ENCODE measurements at places on chromosomes 16 and 17.

- DNase-seq, result no peak
Measured at GRCh38 chr16:1763521-1764511, 7.5 kb downstream of the NME3 start.

DNA sequence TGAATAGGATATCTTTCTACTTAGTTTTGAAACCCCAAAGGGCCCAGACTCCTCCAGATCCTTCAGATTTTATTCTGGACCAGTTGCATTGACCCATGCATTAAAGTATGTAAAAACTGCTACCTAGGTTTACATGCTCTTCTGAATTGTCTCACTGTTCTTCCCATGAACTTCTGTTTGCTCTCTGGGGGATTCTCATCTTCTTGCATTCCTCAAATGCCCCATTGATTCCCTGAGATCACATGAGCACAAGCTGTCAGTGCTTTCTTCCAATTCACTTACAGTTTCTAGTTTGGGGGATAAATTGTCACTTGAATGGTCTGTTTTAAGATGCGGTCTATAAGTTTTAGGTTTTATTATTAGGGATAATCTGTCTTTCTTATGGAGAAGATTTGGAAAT is 188.9 kb upstream of the KIF2B start:
- DNase-seq, result no peak

- DNase-seq, result no peak
Measured at GRCh38 chr17:15918661-15919259, 26.2 kb upstream of the ADORA2B start.

DNA sequence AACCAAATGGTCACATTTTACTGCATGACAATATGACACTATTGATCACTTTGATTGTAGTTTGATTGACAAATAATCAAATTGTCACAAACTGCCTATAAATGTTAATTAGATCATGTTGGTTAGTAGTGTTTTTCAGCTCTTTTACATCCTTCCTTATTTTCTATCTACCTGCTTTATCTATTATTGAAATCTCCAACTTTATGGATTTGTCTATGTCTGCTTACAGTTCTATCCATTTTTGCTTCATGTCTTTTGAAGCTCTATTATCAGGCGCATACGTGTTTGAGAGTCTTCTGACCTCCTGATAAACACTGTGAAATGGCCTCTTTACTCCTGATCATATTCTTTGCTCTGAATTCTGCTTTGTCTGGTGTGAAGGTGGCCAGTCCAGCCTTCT is 83.2 kb upstream of the GNG13 start:
- no peak for DNase-seq

- DNase-seq, result no peak
Measured at GRCh38 chr17:36485027-36485426, 1.5 kb upstream of the ZNHIT3 start.

DNA sequence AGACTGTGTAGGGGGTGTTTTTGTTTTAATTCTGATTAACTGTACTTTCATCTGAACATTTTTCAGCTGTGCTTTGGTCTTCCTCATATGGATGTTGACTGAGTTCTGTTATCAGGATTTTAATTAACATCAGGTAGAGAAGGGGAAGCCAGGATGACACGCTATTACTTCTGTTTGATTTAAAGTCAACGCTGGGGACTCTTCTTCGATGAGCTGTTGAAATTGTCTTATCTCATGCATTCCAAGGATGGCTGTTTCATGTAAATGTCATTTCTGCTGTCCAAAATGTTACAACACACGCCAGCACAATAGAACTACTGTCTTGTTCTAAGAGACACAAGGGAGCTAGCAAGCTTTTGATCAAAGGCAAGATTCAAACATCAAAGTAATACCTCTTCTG is 263.3 kb upstream of the CDH5 start:
- no peak for DNase-seq

- no peak for DNase-seq
Measured at GRCh38 chr17:48429638-48430586, at the start of gene SKAP1. TSS of gene SKAP1 (minus strand) at chr17:48430214.

DNA sequence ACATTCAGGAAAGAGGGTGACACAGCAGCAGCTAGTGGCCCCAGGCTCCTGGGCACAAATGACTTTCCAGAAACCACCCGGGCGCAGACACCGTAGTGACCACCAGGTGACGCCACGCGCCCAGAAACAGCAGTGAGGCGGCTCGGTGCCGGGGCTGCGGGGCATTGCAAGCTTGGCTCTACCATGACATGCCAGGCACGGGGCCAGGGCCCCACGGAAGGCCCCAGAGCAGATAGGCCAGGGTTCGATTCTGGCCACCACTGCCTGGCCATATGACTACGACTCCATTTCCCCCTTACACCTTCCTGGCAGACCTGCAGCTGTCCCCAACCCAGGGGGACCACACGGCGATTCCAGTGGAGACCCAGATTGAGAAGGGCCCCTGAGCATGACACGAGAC is 6.7 kb downstream of the RHBDF1 start:
- DNase-seq, result no peak

DNA sequence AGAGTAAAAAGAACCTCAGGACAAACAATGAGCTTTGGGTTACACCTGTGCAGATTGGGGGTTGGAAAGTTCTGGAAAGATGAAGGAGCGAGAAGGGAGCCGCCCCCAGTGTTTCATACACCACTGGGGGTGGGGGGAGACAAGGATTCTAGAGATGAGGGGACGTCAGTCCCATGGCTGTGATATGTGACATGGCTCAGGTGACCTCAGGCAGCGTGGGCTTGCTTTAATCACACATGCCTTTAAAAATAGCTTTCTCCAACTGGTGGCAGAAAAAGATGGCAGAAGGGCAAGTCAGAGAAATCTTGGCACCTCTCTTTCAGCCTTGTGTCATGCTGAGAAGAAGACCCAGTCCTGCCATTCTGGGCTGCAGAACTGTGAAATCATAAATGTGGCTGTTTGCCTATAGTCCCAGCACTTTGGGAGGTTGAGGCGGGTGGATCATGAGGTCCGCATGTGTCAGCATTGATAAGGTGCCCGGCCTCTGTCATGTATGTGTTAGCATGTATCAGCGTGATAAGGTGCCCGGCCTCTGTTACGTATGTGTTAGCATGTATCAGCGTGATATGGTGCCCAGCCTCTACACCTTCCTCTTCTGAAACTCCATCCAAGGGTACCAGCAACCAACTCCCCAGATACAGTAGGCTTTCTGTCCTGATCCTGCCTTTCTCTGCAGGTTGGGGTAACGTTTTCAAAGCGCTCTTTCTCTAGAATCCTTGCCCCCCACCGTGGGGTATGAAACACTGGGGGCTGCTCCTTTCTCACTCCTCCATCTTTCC is 25.0 kb downstream of the WIPI1 start:
- no peak for DNase-seq

GRCh38 chr17:37742116-37742761 is 2.6 kb downstream of the HNF1B start:
- no peak for DNase-seq

DNA sequence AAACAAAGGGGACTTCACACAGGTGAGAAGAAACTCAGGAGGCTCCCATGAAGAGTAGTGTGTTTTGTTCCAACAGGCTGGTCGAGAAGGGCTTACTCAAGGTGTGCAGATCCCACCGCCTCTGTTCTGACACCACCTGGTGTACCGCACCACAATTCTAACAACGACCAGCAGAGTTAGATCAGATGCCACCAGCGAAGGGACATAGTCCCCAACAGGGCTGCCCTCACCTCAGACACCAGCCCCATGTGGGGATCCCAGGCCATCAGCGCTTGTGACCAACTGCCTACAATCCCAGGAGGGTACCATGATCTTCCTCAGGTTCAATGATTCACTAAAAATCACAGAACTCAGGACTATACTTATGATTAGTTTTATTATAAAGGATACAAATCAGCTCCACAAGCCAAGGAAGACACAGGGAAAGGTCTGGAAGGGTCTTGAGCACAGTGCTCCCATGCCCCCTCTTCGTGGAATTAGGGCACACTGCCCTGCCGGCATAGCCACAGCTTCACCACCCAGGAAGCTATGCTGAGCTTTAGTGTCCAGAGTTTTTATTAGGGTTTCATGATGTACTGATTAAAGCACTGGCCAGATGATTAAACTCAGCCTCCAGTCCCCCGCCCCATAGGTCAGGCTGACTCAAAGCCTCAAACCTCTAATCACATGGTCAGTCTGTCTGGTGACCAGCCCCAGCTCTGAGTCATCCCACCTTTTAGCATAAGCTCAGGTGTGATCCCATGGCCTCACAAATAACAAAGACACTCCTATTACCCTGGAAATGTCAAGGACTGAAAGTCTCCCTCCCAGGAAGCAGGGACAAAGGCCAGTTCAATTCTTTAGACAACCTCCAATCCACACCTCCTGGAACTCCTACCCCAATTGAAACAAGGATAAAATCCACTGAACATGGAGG is 26.0 kb downstream of the TRIM25 start:
- no peak for DNase-seq

DNA sequence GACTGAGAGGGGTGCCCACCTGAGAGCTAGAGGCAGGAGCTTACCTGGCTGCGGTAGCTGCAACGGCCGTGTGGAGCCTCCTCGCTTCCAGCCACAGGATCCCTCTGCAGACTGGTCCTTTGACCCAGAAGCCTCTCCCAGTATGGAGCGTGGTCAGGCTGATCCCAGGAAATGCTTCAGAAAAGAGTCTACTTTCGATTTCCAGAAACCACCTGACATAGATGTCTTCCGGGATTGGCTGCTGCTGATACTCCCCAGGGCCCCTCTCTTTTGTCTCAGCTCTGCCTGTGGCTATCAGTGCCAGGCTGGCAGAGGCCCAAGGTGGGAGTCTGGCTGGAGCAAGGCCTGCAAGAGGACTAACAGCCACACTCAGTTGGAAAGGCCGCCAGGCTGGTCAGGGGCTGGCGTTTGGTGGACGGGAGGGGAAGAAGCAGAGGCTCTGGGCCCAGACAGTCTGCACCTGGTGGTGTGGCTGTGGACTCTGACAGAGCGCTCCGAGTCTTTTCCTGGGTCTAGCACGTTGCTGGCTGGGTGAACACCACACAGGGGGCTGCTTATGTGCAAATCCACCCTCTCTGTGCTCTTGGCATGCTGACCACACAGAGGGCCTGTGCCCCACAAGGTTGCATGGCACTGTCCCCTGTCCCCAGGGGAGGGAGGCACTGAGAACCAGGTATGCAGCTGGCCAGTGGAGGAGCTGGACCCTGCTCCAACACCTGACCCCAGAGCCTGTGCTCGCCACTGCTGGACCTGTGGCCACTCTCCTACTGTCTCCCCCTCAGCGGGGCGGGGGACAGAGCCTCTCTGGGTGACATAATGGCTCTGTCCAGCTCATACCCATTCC is at the start of gene LGALS3BP:
LGALS3BP (minus strand) TSS at position 144 of the 844 bp plus-strand sequence. CDS start 2,732 bp downstream, outside the sequence.
- no peak for DNase-seq

DNA sequence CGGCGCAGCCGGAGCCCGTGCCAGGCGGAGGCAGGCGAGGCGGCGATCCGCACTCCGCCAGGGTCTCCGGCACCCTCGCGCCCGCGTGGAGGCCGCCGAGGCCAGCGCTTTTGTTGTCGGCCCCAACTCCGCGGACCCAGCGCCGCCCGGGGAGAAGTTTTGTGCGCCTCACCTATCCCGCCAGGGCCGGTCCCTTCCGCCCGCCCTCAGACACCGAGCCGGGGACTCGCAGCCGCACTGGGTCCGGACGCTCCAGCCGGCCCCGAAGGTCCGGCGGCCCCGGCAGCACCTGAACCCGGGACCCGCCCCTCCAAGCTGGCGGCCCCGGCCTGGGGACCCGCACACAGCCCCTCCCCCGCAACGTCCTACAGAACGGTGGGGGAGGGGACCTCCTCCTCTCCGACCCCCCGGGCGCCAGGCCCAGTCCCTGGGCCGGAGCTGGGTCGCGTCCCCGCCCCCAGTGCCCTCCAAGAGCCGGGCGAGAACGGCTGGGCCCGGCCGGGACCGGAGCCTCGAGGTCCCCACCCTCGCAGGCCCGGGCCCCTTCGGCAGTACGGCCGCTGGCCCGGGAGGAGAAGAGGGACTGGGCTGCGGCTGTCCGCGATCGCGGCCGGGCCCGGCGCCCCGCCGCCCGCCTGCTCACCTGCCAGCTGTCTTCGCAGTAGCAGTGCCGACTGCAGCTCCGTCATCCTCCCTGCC is 698 bp downstream of the UBE2G1 start:
- DNase-seq, result no peak

DNA sequence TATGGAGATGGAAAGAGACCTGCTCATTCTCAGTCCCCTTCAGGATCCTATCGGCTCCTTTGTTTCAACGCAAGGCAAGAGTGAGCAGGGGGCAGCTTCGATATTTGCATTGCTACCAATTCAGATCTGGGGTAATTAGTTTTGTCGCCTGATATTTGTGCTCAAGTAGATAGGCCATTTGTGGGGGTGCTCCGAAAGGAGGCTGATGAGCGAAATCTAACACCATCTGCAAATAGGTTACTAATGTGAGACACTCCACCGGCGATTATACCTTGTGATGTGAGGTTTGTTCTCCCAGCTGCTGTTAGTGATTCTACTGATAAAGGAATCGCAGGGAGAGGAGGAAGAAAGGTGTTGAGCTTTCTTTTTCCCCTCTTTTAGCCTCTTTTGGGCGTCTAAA is 31.5 kb downstream of the WSCD1 start:
- no peak for DNase-seq

- no peak for DNase-seq
Measured at GRCh38 chr16:16045879-16046278, 96.5 kb downstream of the ABCC1 start.
